ENCODE measurements at places on chromosomes 2 and 18.

DNA sequence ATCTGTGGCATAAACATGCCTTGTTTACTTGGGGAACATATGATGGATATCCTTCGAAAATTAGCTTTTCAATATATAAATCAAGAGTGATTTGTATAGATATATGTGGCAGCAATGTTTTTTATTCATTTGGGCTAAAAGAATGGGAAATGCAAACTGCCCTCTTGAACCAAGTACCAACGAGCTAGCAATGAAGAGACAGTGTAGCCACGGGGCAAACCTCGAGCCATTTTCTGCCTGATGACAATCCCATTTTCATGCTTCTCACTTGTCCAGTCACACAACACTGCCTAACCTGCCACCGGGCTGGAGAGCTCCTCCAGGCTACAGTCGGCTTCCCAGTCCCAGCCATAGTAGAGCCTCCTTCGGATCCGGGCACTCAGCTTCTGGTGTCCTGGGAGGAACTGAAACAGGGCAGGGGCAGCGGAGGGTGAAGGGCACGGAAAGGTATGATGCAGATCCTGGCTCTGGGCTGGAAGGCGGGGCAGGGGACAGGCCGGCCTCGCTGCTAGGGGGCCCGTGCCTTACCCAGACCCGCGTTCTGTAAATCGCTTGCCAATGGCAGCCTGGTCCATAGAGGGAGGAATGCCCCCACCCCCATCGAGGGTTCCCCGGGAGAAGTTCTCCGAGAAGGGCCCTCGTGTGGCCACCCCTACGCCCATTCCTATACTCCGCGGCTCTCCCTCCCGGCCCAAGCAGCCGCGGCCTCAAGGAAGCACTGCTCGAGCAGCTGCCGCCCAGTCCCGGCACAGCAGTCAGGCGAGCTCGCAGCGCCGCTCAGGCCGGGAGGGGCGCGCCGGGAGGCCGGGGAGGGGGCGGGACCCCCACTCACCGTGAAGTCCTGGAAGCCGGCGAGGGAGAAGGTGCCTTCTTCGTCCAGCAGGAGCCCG lies 552 bp downstream of the CNPPD1 start:
- no peak for DNase-seq

GRCh38 chr2:72012886-72013574 lies 134.6 kb downstream of the CYP26B1 start:
- no peak for DNase-seq

DNA sequence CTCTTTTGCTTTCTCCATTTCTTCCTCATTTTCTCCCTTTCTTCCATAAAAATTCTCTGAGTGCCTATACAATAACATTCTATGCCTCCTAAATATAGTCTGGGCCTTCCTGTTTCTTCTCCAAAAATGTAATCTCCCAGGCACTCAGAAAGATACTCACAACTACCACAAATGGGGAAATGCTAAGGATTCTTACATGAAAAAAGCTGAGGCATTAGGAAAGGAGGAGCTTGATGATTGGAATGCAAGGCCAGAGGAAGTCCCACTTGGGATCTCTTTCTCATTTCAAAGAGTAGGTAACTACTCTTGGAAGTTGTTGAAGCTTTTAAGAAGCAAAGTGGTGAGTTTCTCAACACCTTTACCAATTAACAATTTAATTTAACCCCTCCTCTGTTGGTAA lies 3.4 kb downstream of the VSNL1 start:
- DNase-seq = no peak

DNA sequence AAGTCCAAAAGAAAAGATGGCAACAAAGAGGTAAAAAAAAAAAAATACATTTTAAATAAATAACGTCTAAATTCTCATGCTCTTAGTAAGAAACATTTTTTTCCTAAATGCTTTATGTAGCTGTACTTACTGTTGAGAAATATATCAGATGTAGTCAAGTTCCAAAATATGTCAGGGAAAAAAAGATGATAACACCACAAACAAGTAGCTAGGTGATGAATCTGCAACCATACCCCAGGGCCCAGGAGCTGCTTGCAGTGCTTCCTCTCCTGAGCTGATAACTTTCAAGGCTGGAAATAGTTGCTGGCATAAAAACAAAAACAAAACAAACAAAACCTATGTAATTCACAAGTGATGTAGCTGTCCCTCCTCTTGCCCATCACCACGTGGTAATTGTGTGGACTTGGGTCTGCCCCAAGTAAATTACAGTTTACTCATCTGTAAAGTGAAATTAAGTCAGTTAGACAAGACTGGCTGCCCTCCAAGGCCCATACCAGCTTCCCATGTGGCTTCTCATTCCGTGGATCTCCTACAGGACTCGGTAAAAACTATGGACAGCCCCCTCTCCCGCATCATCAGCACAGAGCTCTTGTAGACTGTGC lies 82.6 kb downstream of the SP100 start:
- DNase-seq = no peak

DNA sequence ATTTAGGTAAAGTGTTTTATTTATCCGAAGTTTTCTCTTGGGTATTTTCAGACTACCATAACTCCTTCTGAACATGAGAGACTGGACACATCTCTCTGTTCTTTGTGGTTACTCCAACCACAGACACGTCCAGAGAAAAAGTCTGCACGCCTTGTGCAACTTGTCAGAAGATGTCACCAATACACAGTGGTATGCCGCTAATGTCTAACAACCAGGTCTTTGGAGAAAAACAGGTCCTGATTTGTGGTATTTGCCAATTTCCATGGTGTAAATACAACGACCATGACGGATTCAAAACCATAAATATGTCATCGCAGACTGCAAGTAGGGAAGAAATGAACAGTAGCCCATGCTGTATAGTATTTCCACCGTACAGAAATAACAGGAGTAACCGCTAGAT lies 620.6 kb upstream of the ID2 start:
- DNase-seq = no peak
